Stimulated activated CD4-positive, alpha-beta T cell treated with anti-CD3 and anti-CD28 coated beads, Interleukin-1b, Interleukin-23, amount 100 ng/mL, for 4 hours (primary cell): ENCODE measurements at places on chromosomes 13 and 19.
A peak's percentile ranks its signal among the peaks of the same experiment; 100 is the strongest.

DNA sequence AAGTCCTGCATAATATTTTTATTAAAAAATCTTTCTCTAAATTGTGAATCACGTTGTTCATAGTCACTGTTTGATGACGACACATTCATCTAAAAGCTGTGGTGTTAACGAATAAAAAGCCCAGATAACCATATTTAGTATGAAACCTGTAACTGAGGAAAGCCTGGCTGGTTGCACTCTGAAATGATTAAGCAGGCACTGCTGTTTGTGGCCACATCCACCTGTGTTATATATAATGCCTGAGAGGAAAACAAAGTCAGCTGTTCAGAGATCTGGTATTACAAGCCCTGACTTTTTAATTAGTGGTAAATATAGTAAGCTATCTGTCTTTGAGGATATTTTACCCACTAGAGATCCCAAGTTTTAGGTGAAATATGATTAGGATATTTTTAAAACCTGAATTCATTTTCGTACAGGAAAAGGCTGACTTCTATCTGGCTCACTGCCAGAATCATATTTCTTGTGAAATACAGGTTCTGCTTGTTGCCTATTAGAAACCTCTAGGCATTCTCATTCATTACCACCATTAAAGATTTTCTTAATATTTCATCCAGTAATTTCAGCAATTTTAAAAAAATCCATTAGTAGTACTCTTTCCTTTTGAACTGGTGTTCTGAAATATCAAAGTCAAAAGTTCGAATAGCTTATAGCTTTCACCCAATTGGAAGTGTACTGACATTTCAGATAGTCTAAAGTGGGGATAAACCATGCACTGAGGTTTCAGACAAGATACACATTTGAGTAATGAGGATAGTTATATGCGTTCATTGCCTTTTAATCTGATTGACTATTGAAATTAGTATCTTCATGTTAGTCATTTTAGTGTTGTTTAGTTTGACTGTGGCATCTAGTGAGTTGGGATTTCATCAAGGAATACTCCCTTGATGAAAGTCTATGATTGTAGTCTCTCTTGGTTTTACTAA is 79.7 kb downstream of the LMO7 start:
- no peak for DNase-seq

GRCh38 chr19:49652551-49653465 is 10.8 kb downstream of the SCAF1 start:
- no peak for DNase-seq

- DNase-seq = no peak
Observed at GRCh38 chr13:80359778-80360452, 19.0 kb upstream of the SPRY2 start.

DNA sequence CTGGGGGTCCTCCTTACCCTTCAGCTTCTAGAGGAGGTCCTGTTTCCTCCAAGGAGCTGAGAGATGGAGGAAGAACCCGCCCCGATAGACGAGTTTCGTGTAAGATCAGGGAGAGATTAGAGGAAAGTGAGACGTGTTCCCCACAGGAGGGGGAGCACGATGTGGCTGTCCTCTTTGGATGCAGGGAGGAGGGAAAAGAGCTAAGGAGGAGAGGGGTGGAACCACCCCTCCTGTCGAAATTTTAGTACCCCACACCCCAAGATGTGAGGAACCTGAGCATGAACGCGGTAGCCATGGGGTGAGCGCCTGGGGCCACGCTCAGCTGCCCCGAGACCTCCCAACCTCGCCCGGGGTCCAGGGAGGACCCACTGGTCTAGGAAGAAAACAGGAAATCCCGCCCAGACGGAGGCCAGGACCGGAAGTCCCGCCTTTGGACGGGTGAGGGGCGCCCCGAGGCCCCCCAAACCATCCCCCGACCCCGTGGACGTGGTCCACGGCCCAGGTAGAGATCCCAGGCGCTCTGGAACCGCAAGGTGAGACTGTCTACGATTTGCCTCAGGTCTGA is 1.2 kb downstream of the AKT1S1 start:
- peak; percentile 37 for DNase-seq

GRCh38 chr13:93169980-93170379 is 56.6 kb upstream of the GPC6 start:
- DNase-seq = no peak

GRCh38 chr19:48608798-48609263 is 2.3 kb downstream of the SPACA4 start:
- DNase-seq = no peak

GRCh38 chr13:57017357-57017756 is 123.4 kb upstream of the PRR20A start:
- DNase-seq = no peak

DNA sequence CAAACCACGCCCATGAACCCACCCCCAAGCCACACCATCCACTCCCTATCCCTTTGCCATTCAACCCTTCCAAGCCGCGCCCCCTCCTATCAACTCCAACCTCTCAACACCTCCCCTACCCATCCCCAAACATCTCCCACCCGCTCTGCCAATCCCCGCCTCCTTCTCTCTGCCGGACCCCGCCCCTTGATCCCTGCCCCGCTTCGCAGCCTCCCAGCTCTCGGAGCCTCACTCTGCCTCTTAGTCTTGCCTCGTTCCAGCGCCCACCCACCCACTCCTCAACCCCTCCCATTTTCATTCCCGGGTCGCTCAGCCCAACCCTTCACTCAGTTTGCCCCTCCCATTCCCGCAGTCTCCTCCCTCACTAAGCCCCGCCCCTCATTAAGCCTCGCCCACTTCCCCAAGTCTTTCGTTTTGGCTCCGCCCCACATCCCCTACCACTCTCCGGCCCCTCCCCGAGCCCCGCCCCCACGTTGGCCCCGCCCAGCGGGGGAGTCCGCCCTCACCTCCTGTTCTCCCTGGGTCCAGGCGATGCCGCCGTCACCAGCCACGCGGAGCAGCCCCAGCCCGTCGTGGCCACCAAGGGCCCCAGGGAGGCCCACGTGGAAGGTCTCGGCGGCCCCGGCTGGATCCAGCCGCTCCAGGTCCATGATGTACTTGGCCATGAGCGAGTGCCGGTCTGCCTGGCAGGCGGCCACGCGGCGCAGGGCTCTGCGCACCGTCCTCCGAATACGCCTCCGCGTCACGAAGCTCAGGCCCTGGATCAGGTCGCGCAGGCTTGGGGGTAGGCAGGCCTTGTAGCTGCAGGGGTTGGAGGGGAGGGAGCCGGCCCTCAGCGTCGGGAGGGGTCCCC is 5.7 kb downstream of the JAK3 start:
- DNase-seq = peak; percentile 58

DNA sequence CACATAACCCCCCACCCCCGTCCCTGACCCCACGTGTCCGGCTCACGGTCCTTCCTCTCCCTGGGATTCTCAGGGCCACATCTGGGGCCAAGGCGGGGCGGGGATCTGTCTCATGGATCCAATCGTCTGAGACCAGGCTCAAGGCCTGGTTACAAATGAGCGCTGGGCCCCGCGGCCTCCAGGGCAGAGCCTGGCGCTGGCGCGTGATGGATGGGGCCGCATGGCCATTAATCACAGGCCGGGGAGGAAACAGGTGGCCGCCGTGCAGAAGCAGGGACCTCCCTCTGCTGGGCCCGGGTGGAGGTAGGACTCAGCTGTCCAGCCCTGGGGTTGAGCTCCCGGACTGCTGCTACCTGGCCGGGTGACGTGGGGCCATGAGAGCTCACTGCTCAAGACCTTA is 5.8 kb upstream of the TLE5 start:
- DNase-seq = no peak

GRCh38 chr13:72886272-72887067 is 104.5 kb downstream of the PIBF1 start:
- DNase-seq = no peak

- DNase-seq = no peak
Observed at GRCh38 chr13:113157929-113158747, at the start of gene PROZ. Gene PROZ (plus strand): TSS chr13:113158648. CDS start chr13:113158661, 13 bp downstream.

- no peak for DNase-seq
Observed at GRCh38 chr13:60268203-60268555, 104.5 kb upstream of the DIAPH3 start.

DNA sequence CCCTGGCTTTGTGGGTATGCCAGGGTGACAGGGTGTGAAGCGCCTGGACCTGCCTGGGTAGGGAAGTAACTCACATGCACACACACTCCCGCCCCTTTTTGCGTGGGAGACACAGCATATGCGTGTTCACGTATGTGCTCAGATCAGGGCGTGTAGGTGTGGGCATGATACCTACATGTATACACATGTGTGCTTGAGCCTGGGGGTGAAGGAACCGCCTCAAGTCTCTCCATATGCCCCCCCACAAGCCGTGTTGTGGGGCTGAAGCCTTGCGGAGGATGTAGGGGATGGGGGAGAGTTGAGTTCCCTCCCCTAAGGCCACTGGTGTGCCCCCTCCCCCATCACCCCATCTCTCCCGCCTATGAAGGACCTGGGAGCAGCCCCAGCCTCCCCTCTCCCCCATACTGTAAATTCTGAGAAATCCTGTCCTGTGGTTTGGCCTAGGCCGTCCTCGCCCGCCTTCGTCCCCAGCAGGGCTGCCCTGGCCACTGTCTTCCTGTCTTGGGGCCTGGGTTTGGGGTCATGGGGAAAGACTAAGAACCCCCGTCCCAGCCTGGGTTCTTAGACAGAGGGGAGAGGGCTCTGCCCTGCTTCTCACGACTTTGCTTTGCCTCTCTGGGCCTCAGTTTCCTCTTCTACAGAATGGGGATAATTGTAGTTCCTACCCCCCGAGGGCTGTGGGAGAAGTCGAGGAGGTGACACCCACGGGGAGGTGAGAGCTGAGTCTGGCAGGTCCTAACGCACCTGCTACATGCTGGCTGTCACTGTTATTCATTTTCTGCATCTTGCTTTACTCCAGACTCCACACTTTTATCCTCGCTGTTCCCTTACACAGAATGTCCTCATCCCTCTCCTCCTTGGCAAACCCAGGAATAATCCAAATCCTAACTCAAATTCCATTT is 14.3 kb downstream of the ACTL9 start:
- no peak for DNase-seq

- DNase-seq = no peak
Observed at GRCh38 chr19:45010306-45010705, 9.0 kb downstream of the RELB start.

DNA sequence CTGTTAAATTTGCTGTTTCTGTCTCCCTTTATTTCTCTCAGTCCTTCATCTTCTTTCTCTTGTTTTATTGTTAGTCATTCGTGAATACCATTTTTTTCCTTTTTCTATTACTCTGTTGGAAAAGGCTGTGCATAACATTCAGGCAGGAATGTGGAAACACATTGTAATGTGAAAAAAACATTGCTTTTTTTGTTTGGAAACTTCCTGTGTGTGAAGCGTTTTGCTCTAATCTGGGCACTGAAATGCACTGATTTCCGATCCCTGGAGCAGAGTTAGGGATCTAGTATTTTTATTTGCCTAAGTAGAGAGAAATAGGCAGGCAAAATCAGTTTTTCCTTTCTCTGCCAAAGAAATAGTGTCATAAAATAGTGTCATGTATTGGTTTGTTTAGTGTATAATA is 155.5 kb downstream of the PCCA start:
- DNase-seq = no peak

GRCh38 chr13:22278336-22278929 is 607.6 kb downstream of the FGF9 start:
- DNase-seq = peak; percentile 56

GRCh38 chr13:18235172-18235571 is 946.5 kb downstream of the TUBA3C start:
- no peak for DNase-seq

GRCh38 chr13:113535381-113535781 is 44.9 kb upstream of the DCUN1D2 start:
- no peak for DNase-seq

GRCh38 chr13:96089749-96090239 is at the start of gene HS6ST3:
Gene HS6ST3 (plus strand): TSS chr13:96090107.
- no peak for DNase-seq

DNA sequence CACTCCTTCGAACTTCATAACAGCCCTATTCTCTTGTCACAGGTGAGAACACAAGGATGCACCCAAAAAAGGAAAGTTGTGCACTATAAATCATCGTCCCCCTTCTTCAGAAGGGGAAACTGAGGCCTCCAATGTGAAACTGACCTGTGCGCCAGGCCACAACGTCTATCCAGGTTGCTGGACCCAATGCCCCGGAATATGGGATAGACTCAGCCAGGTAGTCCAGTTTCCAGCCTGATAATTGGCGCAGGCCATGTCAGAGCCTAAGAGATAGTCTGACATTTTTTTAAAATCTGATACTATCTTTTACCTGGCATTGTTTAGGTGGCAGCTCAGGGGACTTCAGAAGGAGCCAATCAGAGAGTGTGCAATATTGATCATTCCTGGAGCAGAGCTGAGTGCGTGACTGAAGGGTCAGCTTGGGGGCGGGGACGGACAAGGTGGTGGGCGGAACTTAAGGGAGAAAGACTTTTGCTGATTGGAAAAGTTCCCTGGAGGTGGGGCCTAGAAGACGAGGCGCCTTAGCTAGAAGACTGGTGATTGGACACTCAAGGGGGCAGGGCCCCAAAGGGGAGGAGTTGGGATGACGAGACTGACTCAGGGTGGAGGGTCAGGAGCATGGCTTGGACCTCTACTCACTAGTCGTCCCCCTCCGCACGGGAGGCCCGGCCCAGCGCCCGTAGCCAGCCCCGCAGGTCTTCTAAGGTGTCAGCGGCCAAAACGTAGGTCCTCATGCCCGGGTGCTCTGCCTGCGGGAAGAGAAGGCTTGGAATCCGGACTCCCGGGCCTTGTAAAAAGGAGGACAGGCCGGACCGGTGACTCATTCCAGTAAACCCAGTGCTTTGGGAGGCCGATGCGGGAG is 8.5 kb downstream of the PLEKHA4 start:
- no peak for DNase-seq

GRCh38 chr19:34172661-34173192 is 423 bp downstream of the LSM14A start:
- DNase-seq = no peak

DNA sequence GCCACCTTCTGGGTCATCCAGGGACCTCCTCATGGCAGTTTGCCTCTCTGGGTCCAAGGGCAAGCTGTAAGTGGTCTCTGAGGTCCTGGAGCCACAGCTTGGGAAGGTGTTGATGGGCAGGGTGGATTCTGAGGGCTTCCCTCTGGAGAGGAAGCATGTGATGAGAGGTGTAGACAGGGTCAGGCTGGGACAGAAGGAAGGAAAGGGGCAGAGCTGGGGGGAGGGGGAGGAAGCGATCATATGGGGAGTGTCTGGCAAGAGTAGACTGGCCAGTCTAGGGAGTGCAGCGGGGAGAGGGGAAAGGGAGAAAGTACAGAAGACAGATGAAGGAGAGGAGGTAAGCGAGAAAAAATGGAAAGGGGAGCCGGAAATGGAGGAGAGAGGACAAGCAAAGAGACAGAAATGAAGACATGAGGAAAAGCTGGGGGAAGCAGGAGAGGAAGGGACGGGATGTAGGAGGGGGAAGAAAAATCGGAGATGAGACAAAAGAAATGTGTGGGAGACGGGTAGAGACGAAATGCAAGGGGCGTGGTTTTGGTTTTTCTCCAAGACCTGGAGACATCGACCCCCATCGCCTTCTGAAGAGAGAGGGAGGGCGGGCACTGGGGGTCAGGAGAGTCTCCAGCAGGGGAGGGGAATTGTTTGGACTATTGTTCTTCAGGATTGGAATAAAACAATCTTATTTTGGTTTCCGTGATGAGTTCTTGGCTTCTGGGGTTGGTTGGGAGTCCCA is 26.6 kb downstream of the ZSWIM9 start:
- DNase-seq = no peak

DNA sequence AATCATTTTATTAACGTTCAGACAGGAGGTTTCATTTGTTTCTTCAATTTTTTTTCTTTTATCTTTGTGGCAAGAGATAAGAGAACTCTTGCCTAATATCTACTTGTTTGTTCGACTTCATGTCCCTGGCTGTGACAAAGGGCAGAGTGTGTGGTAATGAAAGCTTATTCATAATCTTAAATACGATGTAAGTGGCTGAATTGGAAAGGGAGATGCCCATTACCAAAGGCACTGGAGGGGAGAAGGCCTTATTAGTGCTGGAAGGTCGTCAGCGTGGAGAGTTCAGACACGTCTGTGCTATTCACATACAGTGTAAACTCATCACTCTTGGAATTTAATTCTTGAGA is 54.0 kb downstream of the RFC3 start:
- no peak for DNase-seq

GRCh38 chr13:38830442-38831045 is 143.7 kb downstream of the FREM2 start:
- DNase-seq = no peak
